ENCODE measurements at places on chromosomes 6 and 20.

GRCh38 chr6:91288741-91289140 lies 701.9 kb upstream of the MAP3K7 start:
- DNase-seq: no peak

GRCh38 chr6:20882014-20882413 lies 347.8 kb downstream of the CDKAL1 start:
- no peak for DNase-seq

DNA sequence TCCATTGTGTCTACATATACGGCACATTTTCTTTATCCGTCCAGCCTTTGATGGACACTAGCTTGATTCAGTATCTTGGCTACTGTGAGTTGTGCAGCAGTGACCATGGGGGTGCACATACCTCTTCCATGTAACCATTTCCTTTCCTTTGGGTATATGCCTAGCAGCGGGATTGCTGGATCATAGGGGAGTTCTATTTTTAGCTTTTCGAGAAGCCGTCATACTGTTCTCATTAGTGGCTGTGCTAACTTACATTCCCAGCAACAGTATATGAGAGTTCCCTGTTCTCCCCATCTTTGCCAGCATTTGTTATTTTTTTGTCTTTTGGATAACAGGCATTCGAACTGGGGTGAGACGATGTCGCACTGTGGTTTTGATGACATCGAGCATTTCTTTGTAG lies 395.0 kb downstream of the SMOC2 start:
- DNase-seq: no peak

GRCh38 chr6:25177500-25178028 lies 101.6 kb upstream of the CARMIL1 start:
- no peak for DNase-seq

DNA sequence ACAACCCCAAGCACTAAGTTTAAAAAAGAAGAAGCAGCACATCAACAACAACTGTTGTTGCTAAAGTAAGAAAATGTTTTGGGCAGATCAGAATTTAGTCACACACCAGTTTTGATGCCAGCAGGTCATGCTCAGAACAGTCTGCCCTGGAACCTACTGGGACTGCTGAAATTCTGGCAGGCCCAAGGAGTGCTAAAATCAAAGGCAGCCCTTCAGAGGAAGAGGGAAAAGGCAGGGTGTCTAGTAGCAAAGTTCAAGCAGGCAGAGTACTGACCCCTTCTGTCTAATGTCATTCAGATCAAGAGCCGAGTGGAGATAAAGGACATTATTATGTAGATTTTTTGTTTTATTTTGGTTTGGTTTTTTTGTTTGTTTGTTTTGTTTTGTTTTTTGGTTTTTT lies 96.6 kb upstream of the LOC128125822 start:
- no peak for DNase-seq

DNA sequence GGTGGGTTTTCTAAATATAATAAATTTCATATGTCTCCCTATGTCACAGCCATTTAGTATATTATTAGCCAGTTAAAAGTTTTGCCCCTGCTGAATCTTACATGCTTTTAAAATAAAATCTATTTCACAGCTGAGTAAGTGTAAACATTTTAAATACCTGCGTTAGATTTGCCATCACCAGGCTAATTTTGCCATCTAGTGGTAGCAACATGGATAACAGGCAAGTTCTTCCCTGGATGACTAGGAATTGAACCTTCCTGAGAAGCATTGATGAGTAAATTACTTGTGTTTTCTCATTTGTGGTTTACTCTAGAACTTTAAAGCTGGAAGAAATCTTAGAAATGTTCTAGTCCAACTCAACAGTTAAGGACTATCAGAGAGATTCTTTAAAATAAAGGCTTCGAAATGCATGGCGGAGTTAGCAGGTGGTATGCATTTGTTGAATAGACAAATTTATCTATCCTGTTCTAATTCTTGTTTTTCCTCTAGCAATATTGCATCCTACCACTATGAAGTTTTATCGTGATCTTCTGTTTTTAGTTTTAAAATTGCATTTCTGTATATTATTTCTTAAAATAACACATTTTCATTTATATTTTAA lies 2.6 kb downstream of the PRSS35 start:
- DNase-seq: no peak

DNA sequence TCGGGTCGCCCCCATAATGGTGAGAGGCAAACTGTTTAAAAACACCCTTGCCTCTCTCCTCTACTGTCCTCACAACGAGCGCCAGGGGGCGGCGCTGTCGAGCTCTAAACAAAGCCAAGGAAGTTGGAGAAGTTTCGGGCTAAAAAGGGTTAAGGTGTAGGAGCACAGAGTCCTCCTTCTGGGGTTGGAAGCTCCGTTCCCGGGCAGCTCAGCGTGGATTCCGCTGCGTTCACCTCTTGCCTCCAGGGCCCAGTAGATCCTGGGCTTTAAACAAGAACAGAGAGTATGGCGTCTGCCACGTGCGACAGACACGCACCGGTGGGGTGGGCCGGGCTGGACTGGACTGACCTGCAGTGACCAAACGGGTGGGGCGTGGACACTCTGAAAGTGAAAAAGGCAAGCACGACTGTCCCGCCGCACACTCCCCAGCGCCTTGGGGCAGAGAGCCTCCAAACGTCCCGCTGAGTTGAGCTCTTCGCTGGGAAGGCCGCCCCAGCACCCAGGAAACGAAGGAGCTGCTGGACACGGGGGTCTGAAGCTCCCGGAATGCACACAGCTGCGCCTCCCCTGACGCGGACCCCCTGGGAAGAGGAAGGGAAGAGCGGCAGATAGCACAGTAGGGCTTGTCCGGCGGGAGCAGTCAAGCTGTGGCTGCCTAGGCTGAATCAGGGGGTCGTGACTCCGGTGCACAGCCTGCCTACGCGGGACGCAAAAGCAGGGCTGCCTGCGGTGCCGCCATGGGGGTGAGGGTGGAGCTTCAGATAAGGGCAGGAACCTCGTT lies 1.6 kb upstream of the THBD start:
- DNase-seq: no peak

GRCh38 chr6:63553208-63553607 lies 19.1 kb upstream of the LOC128125822 start:
- DNase-seq: no peak

DNA sequence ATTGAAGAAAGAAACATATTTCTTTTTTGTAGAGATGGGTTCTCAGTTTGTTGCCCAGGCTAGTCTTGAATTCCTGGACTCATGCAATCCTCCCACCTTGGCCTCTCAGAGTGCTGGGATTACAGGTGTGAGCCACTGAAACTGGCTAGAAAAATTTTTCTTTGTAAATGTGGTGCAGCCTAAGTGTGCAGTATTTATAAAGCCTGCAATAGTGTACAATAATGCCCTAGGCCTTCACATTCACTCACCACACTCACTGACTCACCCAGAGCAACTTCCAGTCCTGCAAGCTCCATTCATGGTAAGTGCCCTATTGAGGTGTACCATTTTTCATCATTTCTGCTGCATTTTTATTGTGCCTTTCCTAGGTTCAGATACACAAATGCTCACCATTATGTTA lies 31.4 kb downstream of the NHSL1 start:
- DNase-seq: no peak

- no peak for DNase-seq
Observed at GRCh38 chr6:139126255-139126654, 8.6 kb upstream of the HECA start.

GRCh38 chr6:1607516-1608221 lies 2.0 kb upstream of the FOXC1 start:
- no peak for DNase-seq

- no peak for DNase-seq
Observed at GRCh38 chr6:56947924-56948323, 7.0 kb upstream of the BEND6 start.

- no peak for DNase-seq
Observed at GRCh38 chr6:41894366-41895299, 542 bp downstream of the USP49 start.

DNA sequence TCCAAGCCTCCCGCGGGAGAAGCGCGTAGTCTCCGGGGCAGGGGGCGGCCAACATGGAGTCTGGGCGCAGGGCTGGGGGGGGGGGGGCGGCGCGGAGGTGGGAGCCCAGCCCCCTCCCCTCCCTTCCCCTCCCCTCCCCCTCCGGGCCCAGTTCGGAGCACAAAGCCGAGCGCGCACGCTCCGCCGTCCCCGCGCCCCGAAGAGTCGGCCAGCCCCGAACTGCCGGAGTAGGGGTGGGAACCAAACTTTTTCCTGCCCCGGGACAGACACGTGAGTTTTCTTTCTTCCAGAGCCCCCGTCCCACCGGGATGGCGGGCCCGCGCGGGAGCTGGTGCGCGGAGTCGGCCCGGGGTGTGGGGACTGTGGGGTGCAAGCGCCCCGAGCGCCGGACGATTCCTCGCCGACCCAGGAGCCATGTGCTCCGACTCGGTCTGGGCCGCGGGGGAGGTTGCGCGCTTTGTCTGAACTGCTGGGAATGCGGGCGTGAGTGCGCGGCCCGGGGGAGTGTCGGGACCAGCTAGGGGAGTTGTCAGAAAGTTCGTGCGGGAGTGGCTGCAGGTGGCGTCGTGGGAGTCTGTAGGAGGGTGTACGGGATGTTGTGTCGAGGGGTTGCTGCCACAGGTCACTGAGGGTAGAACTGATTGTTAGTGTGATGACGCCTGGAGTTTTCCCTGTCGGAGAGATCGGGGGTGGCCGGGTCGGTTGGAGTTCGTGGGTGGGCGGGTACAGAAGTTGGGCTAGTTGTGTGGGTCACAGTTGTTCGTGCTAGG lies 1.2 kb downstream of the TGIF2 start:
- DNase-seq: no peak

GRCh38 chr20:20483328-20483727 lies 115.4 kb downstream of the INSM1 start:
- DNase-seq: no peak

DNA sequence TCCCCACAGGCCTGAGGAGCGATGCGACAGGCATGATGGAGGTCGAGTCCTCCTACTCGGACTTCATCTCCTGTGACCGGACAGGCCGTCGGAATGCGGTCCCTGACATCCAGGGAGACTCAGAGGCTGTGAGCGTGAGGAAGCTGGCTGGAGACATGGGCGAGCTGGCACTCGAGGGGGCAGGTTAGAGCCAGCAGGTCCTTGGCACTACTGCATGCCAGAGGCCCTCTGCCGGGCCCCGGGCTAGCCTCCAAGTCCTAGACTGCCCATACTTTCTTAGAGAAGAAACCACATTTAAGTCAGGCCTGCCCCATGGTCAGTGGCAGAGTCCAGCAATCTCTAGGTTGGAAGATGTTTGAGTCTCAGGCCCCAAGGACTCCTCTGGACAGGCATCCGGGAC lies 32.1 kb downstream of the PKIG start:
- no peak for DNase-seq

DNA sequence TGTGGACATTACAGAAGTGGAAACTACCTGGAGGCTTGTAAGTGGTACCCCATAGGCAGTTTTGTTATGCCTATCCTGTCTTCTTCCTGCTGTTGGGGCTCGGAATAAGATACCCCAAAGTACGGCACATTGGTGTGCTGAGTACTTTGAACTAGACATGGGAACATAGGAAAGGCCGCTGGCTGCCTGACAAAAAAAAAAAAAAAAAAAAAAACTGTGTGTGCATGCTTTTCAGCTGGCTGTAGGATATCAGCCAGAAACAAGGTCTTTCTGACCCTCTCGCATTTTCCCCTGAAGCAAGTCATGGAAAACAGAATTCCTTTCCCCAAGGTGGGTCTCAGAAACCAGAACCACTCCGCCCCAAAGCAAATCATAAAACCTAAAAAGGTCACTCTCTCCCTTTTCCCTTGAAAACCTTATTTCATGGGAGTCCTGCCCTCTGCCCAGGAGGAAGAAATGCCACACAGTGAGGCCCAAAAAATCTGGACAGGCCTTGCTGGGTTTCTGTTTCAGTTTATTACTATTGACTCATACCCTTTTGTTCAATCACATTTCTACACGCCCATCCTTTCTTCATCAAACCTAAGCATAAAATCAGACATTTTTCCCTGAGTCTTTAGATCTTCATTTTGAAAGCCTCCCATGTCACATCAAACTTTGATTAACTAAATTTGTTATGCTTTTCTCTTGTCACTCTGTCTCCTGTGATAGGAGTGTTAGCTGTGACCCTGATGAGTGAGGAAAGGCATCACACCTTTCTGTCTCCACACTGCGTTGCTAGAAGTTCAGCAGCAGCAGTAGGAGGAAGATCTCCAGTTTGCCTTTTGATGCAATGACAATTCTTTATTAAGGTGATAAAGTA lies 17.2 kb downstream of the SLC2A12 start:
- DNase-seq: no peak

- DNase-seq: no peak
Observed at GRCh38 chr6:112169541-112169940, 82.2 kb downstream of the FAM229B start.

DNA sequence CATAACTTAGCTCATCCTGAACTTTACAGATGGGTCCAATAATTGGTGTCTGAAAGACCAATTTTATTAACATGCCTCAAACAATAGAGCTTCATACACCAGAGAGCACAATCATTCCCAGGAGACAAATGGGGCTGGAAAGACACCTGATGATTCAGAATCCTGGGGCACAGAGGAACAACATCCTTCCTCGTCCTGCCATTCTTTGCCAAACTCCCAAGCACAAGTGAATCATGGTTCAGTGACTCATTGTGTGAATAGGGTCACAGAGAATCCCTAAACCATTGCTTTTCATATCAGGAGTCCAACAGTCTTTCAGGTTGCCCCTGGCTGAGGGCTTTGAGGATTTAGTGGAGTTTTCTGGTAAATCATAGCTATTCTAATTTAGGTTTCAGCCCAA lies 266.4 kb upstream of the BMP2 start:
- no peak for DNase-seq

GRCh38 chr20:35517125-35517524 lies 12.3 kb downstream of the C20orf173 start:
- no peak for DNase-seq

- DNase-seq: no peak
Observed at GRCh38 chr6:156826290-156826955, 49.2 kb downstream of the ARID1B start.

DNA sequence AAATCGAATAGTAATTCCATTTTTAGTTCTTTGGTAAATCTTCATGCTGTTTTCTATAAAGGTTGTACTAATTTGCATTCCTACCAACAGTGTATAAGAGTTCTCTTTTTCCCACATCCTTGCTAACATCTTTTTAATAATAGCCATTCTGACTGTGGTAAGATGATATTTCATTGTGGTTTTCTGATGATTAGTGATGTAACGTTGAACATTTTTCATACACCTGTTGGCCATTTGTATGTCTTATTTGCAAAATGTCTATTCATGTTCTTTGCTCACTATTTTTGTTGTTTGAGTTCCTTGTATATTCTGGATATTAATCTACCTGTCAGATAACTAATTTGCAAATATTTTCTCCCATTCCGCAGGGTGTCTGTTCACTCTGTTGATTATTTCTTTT lies 64.5 kb downstream of the LIN28B start:
- DNase-seq: no peak

DNA sequence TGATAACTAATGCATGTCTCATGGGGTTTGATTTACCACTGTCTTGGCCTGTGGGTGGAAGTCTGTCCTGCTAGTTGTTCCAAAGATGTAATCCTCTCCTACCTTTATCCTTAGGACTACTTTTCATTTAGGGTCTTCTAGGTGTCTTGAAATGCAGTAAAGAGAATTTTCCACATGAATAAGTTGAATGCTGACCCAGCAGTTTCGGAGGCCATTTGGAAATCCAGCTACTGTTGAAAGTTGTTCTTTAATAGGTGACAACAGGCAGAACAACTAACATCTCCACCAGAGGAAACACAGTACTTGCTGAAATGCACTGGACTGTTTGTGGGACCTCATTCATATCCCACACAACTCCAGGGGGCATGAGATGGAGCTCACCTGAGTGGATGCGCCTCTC lies 478.1 kb downstream of the BTBD3 start:
- no peak for DNase-seq
